GM12864 (cell line): ENCODE measurements at places on chromosomes 12 and 14.
A peak's percentile ranks its signal among the peaks of the same experiment; 100 is the strongest.

DNA sequence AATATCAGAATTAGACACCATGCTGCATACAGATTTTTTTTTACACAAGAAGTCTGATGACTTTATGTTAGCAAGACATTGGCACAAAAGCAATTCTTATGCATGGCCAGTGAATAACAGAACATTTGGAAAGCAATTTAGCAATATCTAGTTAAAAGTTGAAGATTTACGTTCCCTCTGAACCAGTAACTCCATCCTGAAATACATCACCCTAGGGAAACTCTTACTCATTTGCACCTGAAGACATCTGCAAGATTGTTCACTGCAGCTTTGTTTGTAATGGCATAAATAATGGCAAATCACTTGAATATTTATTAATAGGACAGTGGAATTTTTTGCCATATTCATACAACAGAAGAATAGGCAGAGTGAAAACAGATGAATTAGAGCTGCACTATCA, 670.0 kb upstream of the NOVA1 start:
- no peak for DNase-seq

DNA sequence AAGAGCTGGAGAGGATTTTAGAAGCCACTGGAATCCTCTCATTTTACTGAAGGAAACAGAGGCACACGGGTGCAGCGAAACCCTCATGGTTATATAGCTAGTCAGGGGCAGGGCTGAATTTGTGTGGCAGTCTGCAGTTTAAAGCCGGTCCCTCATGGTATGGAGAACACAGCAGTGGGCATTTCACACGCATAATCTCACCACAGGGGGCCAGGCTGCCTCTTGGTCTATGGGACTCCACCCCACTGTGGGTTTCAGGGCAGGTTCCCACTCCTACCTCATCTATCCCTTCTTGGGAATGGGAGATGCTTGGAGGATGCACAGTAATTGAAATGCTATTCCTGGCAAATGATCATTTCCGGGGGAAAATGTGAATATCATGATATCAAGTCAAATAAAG, 400.6 kb downstream of the RGS6 start:
- no peak for DNase-seq

- no peak for DNase-seq
Measured at GRCh38 chr12:58068706-58069105, 127.3 kb downstream of the ATP23 start.

DNA sequence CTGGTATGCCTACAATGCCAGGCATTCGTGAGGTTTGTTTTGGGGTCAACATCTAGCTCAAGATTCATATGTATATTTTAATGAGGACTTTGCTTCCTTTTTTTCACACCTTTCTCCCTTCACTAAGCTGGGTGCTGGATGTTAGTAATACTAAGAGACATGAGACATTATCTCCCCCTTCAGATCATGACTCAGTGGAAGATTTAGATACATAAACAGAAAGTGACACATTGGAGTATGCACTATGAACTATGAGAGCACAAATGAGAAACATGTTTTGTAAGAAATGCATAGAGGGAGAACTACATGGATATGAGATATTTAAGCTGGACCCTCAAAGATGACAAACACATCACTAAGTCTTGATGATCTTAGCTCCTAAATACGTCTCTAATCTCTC, 286.3 kb downstream of the RPAP3 start:
- no peak for DNase-seq

DNA sequence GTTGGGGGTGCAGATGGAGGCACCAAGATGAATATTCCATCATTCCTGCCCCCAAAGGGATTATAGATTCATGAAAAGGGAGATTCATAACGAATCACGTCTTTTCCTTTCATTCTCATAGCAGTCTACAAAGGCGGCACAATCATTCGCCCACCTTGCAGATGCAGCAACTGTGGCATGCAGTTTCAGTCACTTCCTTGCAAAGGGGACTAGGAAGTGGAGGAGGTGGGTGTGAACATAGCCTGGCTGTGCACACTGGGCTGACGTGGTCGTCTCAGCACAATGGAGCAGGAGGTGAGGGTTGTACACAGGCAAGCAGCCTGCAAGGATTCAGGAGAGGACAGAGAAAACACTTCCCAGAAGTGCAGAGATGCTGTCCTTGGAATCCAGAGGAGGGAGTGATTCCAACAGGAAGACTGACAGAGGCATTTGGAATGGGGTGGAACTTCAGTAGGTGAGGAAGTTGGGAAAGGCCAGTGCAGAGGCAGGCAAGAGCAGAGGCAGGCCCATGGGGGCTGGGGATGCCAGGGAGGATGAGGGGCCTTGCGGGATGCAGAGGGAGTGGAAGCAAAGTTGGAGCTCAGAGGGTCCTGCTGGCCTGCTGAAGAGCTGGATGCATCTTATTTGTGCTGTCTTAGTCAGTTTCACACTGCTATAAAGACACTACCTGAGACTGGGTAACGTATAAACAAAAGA, 21.9 kb upstream of the PPP2R5C start:
- no peak for DNase-seq

- no peak for DNase-seq
Measured at GRCh38 chr12:33529810-33530209, 90.2 kb upstream of the SYT10 start.

GRCh38 chr14:73489481-73490175, 1.1 kb upstream of the RIOX1 start:
- DNase-seq, result no peak

DNA sequence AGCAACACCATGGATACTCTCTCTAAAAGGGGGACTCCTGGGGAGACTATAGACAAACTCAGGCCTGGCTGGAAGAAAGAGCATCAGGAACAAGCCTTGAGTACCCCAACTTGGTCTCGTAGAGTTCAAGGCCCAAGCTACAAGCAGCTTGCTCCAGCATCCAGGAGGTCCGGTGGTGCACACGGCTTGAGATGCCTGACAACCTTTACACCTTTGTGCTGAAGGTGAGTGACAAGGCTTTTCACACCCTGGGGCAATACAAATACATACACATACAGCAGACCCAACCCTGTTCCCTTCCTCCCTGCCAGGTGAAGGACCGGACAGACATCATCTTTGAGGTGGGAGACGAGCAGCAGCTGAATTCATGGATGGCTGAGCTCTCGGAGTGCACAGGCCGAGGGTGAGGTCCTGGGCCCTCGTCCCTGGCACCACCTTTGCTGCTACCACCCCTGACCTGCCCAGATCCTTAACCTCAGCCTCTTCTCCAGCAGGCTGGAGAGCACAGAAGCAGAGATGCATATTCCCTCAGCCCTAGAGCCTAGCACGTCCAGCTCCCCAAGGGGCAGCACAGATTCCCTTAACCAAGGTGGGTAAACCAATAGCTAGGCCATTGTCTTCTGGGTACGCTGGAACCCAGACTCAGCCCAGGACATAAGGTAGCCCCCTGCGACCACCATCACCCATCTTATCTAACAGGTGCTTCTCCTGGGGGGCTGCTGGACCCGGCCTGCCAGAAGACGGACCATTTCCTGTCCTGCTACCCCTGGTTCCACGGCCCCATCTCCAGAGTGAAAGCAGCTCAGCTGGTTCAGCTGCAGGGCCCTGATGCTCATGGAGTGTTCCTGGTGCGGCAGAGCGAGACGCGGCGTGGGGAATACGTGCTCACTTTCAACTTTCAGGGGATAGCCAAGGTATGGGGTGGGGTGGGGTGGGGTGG, 41.2 kb downstream of the SH2B3 start:
- DNase-seq, result no peak

GRCh38 chr12:24770821-24771220, 178.1 kb downstream of the BCAT1 start:
- no peak for DNase-seq

DNA sequence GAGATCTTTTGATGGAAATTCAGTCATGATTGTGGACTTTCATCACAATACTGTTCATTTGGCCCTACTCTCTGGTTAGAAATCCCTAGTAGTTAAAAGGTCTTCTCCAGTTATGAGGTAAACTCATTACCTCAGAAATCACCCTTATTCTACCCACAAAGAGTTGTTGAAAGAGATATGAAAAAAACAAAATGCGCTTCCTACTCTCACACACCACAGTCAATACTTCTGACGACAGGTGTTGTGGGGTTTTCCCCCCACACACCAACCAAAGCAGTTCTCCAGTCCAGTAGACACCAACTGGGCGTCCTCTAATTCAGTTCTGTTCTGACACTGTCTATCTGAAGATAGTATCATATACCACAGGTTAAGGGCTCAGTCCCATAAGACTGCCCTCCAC, 54.9 kb downstream of the TRMT5 start:
- peak; percentile 51 for DNase-seq

DNA sequence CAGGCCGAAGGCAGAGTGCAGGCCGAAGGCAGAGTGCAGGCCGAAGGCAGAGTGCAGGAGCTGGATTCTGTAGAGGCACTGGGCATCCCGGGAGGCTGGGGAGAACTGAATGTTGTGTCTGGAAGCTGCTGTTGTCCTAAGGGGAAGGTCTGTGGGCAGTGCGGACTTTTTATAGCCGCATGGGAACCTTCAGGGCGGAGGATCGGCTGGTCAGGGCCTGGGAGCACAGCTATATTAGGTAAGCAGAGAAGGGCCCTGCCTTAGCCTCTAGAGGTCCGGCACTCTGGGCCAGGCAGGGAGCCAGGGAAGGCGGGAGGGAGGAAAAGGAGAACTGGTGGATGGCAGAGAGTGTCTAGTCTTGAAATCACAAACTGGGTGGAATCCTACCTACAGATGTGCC, 14.2 kb downstream of the CABP1 start:
- no peak for DNase-seq

DNA sequence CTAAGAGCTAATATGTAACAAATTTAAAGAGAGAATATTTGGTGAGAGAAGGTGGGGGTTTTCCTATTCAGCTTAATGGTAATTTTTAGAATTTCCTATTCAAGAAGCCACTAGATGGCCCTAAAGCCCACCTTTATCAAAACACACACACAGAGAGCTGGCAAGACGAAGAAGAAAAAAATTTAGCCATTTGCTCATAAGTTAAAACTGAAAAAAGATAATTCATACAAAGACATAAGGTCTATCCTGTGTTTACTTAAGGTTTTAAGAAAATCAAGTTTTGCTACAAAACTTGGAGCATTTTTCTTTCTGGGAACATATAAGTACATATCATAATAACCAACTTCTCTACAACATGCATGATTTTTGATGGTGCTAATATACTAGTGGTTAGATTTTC, 46.8 kb upstream of the PCED1B start:
- peak; percentile 7 for DNase-seq

DNA sequence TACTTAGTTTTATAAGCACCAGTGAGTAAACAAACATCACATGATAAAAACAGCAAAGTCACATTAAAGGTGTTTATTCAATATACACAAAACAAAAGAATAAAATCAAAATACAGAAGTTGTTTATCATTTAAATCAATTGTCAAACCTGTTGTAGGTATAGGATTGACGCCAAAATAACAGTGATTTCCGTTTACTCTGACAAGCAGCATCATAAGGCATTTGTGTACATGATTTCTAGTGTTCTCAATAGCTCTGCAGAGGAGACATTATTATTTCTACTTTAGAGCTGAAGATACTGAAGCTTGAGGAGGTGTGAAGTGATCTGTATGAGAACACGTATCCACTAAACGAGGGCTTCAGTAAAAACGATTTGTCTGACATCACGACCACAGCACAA, 171.9 kb downstream of the CCDC59 start:
- DNase-seq, result no peak

DNA sequence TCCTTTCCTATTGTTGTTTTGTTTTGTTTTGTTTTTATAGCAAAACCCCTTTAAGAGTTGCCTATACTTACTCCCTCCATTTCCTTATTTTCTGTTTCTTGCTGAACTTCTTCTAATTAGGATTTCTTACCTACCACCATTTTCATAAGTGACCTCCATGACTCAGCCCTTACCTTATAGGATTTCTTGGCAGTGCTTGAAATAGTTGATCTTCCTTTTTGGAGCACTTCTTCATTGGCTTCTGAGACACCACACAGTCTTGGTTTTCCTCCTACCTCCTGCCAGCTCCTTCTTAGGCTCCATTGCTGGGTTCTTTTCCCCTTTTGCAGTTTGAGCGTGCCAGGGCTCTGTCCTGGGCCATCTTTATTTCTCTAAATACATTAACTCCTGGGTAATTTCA, 23.4 kb upstream of the EID3 start:
- DNase-seq, result no peak

DNA sequence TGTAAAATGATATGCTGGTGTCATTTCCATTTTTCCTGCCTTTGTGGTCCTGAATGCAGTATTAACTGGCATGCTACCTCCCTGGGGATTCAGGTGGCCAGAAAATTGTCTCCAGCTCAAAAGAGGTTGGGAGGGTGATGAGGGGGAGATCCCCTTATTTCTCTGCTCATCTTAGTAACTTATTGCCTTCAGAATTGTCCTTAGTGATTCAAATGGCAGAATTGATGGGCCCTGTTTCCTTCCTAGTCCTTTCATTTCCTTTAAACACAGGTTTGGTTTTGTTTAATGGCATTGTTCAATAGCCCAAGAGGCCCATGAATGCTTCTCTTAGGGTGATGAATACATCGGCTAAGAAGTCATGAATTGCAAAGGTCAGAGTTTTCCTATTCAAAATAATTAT, 207.0 kb downstream of the SLC41A2 start:
- no peak for DNase-seq

DNA sequence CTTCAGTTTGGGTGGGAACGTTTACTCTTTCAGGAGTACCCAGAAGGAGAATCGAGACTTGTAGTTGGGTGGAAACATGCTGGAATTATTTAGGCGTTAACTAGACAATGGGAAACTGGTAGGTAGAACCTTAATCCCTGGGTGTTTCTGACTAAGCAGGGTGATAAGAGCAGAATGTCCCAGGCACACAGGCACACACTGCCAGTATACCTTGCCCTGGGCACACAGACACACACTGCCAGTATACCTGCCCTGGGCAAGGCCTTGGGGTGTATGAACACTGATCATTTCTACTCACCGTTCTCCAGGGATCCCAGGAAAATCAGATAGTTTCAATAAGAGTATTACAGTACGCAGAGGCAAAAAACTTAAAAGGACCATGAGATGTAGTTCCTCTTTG, 115.5 kb downstream of the SNAPC1 start:
- DNase-seq, result no peak

- DNase-seq, result no peak
Measured at GRCh38 chr12:62301799-62302133, 41.6 kb downstream of the USP15 start.

DNA sequence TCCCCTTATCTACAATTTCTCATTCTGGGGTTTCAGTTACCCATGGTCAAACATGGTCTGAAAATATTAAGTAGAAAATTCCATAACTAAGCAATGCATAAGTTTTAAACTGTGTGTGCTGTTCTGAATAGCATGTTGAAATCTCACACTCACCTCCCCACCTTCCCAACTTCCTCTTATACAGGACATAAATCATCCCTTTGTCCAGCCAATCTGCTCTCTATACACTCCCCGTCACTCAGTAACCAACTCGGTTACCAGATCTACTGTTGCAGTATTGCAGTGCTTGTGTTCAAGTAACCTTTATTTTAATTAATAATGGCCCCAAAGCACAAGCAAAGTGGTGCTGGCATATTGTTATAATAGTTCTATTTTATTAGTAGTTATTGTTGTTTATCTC, 420.5 kb downstream of the GXYLT1 start:
- no peak for DNase-seq

- no peak for DNase-seq
Measured at GRCh38 chr12:45381351-45381750, 165.5 kb downstream of the ANO6 start.

- DNase-seq, result no peak
Measured at GRCh38 chr14:51614707-51615106, 37.0 kb upstream of the FRMD6 start.

GRCh38 chr12:12201274-12201758, 65.5 kb downstream of the LRP6 start:
- DNase-seq, result no peak

GRCh38 chr14:54166049-54166950, 209.7 kb upstream of the BMP4 start:
- DNase-seq, result no peak
